ENCODE measurements at places on chromosomes 12 and 14.

DNA sequence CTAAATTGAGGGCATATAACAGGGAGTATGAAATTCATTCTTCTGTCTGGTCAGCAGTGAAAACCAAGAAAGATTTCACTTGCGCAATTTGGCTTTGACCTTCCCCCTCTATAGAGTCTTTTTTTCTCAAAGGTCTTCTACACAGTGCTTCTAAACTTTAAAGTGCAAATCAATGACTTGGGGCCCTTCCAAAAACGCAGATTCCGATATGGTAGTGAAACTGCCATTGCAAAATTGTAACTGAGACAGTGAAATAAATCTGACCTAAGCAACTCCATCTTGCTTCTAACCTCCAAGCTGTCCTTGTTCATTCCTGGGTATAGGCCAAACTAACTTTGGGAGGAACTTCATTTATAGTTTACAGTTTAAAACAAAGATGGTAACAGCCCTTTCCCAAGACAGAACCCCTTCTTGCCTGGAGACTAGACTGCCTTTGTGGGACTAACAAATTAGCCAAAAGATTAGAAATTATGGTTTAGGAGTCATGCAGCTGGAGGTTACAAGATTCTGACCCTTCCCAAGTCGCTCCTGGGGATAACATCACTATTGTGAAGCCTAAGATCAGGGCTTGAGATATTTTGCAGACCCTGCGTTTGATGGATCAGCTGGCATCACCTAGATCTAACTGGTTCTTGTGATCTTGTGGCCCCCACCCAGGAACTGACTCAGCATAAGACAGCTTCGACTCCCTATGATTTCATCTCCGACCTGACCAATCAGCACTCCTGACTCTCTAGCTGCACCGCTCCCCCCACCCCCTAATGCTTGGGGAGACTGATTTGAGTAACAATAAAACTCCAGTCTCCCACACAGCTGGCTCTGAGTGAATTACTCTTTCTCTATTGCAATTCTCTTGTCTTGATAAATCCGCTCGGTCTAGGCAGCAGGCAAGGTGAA is 5.0 kb downstream of the SLC25A21 start:
- no peak for DNase-seq

GRCh38 chr12:95574799-95575452 is 23.6 kb upstream of the USP44 start:
- DNase-seq: no peak

GRCh38 chr12:117161460-117162166 is 28.7 kb downstream of the FBXO21 start:
- no peak for DNase-seq

DNA sequence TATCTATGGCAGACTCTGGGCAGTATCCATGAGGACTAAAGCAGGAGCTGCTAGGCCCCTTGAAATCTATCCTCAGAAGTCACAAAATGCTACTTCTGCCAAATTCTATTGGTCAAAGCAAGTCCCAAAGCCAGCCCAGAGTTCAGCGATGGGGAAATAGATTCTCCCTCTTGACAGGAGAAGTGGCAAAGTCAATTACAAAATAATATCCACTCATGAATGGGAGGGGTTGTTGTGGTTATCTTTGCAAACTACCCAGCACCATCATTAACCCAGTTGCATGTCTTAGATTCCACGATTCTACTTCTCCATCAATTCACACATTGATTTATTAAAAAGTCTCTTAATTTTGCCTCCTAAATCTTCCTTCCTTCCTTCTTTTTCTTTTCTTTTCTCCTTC is 30.7 kb upstream of the STXBP6 start:
- DNase-seq: no peak

GRCh38 chr14:69789118-69789640 is 7.9 kb downstream of the SLC10A1 start:
- no peak for DNase-seq

- DNase-seq: no peak
These were observed 127.1 kb downstream of the CAPZA3 start for GRCh38 chr12:18864900-18865561.

DNA sequence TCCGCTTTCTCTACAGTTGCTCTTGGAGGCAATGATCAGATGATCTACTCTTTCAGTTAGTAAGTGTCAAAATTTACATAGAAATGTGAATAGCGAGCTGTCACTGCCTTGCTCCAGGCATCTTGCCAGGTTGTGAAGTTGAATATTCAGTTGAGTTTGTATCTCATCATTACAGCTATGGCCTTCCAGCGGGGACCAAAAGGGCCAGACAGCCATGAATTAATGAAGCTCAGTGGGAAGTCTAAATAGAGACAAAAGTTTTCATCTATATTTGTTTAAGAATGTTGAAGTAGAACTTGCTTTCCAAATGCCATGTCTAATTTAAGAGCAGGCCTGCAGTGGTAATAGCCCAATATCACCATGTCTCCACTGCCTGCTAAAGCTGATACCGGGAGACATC is 387.8 kb downstream of the FLRT2 start:
- no peak for DNase-seq

DNA sequence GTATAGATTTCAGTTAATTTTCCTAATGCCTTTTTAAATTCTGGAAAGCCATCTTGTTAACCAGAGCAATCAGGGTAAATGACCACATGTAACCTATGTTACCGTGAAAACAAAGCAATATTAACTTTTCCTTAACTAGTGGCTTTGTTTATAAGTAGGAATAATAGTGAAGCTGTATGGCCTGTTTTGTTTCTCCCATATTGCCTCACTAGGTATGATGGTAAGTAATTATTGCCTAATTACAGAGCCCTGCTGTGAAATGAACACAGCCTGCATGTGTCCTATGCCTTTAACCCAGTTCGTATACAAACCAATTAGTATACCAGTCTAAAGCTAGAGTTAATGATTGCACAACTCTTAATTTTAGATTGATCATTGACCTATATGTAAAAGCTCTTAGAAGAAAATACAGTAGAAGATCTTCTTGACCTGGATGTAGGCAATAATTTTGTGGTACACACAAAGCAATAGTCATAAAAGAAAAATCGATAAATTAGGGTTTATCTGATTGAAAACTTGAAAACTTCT is 249.9 kb downstream of the CCDC91 start:
- no peak for DNase-seq

- no peak for DNase-seq
These were observed 480.7 kb downstream of the PRKD1 start for GRCh38 chr14:29446971-29447370.
